HL-60 (cell line): ENCODE measurements at places on chromosomes 1 and 21.
A peak's percentile ranks its signal among the peaks of the same experiment; 100 is the strongest.

- DNase-seq: no peak
These were observed 888.2 kb upstream of the CXADR start for GRCh38 chr21:16624479-16625118.

- peak; percentile 22 for DNase-seq
These were observed 283.1 kb downstream of the LMX1A start for GRCh38 chr1:165073185-165074007.

- peak; percentile 32 for DNase-seq
These were observed 2.6 kb downstream of the PRDM2 start for GRCh38 chr1:13702425-13703127.

DNA sequence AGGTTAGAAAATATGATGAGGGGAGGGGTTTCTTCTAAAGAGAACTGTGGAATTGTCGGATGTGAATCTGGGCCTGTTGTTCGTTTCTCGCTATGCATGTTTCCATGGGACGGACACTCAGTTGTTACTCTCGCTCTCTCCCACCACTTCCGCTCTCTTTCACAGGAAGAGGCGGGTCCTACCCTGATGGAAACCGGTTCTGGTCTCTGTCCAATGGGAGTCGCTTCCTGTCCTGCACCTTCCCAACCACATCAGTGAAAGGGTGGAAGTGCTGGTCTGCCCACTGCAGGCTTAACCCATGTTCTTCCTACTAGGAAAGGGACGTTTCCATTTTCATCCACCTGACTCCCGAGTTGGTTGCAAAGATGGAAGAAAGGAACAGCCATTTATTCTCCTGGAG is 119.4 kb downstream of the KCNJ15 start:
- no peak for DNase-seq

DNA sequence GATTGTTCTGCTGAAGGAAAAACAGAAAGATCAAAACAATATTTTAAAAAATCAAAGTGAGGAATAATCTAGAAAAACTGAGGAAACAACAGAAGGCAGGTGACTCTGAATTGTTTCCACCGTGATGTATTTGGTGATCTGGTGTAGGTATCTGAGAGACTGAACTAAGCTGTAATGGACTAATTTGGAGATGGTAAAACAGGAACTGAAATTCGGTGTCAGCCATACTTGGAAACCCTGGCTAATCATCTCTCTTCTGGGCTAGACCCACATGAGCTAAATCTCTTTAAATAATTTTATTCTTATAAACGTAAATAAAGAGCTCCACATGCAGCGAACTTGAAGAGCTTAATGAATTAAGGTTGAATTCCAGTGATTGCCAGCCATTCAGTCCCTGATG is 1226.1 kb downstream of the NCAM2 start:
- no peak for DNase-seq

DNA sequence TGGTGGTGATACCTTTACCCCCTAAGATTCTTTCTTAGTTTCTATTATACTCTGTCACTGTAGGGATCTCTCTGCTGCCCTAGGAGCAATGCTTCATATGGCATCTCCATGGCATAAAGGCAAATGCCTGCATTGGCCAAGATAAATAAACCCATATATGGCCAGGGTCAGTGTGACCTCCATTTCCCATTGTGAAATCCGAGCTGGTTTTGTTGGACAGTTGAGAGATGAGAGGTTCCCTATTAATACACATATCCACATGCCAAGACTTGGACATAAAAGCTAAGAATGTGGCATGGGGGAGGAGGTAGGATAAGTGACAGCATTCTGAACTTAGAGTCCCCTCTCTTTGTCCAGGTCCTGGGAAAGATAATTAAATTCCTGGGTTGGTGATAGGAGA is 1.4 kb downstream of the TPM3 start:
- no peak for DNase-seq
